Stimulated activated CD8-positive, alpha-beta memory T cell treated with anti-CD3 and anti-CD28 coated beads, Interleukin-12 subunit alpha, Interleukin-12 subunit beta, amount 100 ng/mL, for 4 hours (primary cell): ENCODE measurements at places on chromosomes 7 and 10.

- no peak for DNase-seq
Observed at GRCh38 chr10:124088915-124089314, 4.5 kb downstream of the CHST15 start.

- no peak for DNase-seq
Observed at GRCh38 chr7:153422291-153423209, 629.6 kb upstream of the DPP6 start.

GRCh38 chr7:75960372-75960771 is 34.0 kb downstream of the TMEM120A start:
- no peak for DNase-seq

- no peak for DNase-seq
Observed at GRCh38 chr7:116706668-116707126, 34.7 kb downstream of the MET start.

- no peak for DNase-seq
Observed at GRCh38 chr10:34434119-34434594, 380.9 kb downstream of the PARD3 start.
